ENCODE measurements at places on chromosomes 2 and 18.

- no peak for DNase-seq
Observed at GRCh38 chr2:207228402-207228801, 62.7 kb upstream of the KLF7 start.

- no peak for DNase-seq
Observed at GRCh38 chr18:76174451-76174850, 320.6 kb downstream of the ZNF516 start.

GRCh38 chr2:178844269-178844668 lies 37.0 kb upstream of the TTN start:
- DNase-seq, result no peak

DNA sequence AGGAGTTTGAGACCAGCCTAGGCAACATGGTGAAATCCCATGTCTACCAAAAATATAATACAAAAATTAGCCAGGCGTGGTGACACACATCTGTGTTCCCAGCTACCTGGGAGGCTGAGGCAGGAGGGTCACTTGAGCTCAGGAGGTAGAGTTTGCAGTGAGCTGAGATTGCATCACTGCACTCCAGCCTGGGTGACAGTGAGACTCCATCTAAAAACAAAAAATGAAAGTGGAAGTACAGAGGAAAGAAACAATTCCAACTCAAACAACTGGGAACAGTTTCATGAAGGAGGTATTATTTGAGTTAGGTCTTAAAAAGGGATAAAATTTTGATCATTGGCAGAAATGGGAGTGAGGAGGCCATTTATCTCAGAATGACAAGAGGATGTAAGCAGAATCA lies 6.3 kb upstream of the RAB1A start:
- no peak for DNase-seq

DNA sequence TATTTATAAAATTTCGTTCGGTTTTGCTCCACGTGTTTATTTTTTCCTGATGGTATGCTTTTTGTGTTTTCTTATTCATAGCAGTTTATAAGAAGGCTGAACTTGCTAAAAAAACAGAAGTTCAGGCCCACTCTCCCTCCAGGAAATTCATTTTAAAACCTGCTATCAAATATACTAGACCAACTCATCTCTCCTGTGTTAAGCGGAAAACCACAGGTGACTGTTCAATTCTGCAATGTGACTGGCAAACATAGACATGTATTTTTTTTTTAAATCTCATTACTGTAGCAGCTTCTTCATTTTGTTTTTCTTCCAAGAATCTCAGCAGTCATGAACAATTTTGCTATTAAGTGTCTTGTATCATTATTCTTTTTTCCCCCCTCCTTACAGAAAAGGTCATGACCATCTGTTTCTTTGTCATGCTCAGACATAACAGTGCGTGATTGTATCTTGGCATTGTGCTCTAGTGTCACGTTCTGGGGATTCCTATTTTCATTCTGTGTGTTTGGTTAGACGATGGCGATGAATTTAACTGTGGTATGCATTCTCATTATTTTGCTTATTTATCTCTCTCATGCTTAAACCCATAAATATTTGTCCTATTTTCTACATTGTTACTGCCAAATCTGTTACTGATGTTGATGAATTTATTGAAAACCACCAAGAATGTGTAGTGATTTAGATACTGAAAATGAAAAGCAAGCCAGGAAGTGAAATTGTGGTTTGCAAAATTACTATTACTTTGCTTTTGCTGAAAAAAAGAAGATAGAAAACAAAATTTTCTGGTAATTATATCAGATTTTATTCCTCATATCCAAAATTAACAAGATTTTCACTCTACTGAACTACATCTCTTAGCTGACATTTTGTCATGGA lies 74.6 kb upstream of the UNC80 start:
- DNase-seq, result no peak

GRCh38 chr2:127645395-127646291 lies at the start of gene GPR17:
TSS of gene GPR17 (plus strand) at chr2:127646153. CDS start at chr2:127650736, 4,583 bp downstream.
- DNase-seq, result no peak
